Cortex of kidney (tissue), 1 donor: ENCODE measurements at places on chromosomes 2 and 18.

DNA sequence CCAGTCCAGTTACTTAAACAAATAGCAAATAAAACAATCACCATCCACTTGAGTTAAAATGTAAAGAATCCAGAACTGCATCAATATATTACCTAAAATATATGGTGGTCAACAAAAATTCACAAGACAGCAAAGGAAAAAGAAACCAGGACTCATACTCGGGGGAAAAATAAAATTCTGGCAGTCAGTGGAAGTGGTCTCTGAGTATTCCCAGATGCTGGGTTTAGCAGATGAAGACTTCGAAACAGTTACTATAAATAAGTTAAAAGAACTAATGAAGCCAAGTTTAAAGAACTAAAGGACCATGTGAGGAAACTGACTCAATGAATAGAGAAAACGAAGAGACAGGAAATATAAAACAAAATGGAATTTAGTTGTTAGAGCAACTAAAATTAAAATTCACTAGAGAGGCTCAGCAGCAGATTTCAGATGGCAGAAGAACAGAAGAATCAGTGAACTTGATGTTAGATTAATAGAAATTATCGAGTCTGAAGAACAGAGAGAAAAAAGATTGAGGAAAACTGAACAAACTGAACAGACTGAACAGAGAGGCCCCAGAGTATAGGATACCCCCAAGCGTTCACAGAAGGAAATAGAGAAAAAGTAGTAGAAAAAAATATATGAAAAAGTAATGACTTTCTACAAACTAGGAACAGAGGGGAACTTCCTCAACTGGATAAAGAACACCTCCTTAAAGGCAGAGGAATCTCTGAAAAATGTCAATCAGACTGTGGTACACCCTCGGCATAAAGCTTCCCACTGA is 27.9 kb downstream of the MGAT4A start:
- DNase-seq, result no peak

GRCh38 chr2:44131177-44131576 is 37.5 kb upstream of the PPM1B start:
- DNase-seq, result no peak

- no peak for DNase-seq
Observed at GRCh38 chr2:15074751-15075700, 442.5 kb downstream of the LRATD1 start.

DNA sequence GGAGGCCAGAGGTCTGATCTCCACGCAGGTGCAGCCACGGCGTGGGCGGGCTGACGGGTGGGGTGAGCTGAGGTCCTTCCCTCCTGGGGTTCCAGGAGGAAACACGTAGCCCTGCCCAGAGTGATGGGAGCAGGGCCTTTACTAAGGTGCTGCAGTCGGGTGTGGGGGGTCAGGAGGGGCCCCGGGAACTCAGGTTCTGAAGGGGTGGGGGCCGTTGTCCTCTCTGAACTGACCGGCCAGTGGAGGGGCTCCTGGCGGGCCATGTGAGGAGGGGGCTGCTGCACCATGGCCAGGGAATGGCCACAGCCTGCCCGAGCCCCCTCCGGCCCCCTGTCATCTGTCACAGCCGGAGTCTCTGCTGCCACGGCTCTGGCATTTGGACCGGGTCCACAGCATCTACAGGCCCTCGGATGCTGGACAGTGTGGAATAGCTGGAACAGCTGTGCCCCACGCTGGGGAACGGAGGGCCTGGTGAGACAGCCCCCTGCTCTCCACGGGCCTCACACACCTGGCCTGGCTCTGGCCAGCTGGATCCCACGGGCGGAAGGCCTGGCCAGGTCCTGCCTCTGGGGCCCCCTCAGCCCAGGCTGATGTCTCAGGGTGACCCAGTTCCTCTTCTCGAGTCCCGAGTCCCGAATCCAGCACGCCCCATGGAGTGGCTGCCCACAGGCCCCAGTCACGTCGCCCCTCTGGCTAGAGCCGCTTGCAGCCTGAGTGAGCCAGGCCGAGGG is 145.6 kb upstream of the GPC1 start:
- DNase-seq, result no peak

GRCh38 chr2:65358678-65359400 is 73.6 kb downstream of the SPRED2 start:
- DNase-seq, result no peak
